HepG2 (cell line): ENCODE measurements at places on chromosomes 4 and X. TPM values are rescaled to one million over a fixed set of nuclear protein-coding genes. Genes with fewer than 3 reads are reported as not detected.

F8A1 gene
- polyA plus RNA-seq, result 3.6 and 3.9 TPM in 2 replicates

CENPE gene
- 1.1 and 2.1 TPM in 2 replicates for polyA plus RNA-seq

HERC5 gene
- polyA plus RNA-seq, result 0.08 and 0.13 TPM in 2 replicates

RTL9 gene
- 0.01 TPM in 1 of 2 replicates, not detected in the other for polyA plus RNA-seq
